GM20000 (cell line): ENCODE measurements at places on chromosomes 3 and 15.
A peak's percentile ranks its signal among the peaks of the same experiment; 100 is the strongest.

DNA sequence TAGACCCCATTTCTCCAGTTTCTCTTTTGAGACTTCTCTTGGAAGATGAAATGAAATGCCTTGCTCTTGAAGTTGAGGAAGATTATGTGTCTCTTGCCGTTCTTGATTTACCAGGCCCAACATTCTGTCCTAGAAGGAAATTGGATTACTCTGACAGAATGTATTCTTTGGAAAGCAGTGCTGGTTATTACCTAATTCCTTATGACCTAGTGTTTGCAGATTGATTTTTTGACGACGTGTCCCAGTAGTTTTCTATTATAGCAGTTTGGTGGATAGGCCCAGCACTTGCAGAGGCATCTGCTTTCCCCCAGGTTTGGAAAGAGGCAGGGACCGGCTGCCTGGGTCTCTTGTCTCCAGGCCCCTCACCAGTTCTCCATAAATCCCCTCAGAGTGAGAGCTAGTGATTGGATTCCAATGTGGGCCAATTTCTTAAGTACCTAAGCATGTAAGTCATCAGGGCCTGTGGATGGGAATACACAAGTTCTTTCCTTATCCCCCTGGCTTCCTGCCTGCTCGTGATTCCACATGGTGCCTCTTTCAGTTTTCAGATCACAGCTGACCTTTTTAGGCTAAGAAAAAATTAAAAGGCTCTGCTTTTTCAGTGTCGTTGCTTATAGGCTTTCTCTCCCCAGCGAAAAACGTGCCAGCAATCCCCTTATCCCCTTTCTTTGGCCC lies 50.2 kb downstream of the EPHB3 start:
- DNase-seq = no peak

DNA sequence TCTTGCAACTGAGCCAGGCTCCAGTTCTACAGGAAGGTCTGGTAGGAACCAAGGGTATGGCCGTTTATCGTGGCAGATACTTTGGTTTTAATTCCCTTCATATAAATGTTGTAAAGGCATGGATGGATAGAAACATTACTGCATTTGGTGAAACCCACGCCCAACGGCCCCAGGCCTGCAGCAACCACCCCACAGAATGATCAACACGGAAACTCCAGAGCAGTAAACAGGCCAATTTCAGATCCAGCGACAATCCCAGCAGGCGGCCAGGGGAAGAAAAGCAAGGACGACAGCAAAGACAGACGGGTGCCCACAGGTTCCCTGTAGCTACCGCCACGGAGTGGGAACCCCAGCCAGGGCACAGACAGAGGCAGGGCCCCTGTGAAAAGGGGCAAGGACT lies 32.6 kb upstream of the PCSK6 start:
- no peak for DNase-seq

- DNase-seq = no peak
Observed at GRCh38 chr15:90174140-90174875, 26.8 kb upstream of the SEMA4B start.

DNA sequence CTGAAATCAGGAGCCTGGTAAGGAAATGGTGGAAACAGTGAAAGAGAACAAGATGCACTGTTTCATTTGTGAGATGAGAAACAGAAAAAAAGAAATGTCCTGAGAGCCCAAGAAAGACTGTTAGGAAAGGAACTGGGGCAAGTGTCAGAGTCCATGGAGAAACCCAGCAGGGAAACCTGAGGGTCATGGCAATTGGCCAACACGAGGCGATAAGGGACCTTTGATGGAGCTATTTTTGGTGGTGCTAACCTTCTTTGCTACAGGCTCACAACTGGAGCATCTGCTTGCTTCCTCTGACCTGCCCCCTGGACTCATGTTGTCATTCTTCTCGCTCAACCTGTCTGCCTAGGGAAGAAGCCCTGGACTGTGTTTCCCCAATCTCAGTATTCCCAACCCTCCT lies 4.2 kb upstream of the TMEM41A start:
- no peak for DNase-seq

DNA sequence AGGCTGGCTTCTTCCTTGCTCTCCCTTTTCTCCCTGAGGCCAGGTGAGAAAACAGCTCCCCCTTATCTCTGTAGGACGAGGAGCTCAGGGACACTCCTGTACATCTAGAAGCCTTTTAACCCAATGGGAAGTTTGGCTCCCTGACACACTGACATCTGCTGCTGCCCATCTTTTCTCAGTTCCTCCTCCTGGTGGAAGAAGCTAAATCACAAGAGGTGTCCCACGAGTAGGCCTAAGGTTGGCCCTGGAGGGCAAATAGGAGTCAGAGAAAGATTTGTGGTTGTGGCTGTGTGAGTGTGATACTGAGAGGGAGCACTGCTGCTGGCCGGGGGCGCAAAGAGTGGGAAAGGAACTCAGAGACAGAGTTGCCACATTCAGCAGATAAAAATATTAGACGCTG lies 49.5 kb downstream of the ARHGAP31 start:
- DNase-seq = peak; percentile 37

GRCh38 chr3:193896419-193896818 lies 239.5 kb upstream of the HES1 start:
- no peak for DNase-seq

DNA sequence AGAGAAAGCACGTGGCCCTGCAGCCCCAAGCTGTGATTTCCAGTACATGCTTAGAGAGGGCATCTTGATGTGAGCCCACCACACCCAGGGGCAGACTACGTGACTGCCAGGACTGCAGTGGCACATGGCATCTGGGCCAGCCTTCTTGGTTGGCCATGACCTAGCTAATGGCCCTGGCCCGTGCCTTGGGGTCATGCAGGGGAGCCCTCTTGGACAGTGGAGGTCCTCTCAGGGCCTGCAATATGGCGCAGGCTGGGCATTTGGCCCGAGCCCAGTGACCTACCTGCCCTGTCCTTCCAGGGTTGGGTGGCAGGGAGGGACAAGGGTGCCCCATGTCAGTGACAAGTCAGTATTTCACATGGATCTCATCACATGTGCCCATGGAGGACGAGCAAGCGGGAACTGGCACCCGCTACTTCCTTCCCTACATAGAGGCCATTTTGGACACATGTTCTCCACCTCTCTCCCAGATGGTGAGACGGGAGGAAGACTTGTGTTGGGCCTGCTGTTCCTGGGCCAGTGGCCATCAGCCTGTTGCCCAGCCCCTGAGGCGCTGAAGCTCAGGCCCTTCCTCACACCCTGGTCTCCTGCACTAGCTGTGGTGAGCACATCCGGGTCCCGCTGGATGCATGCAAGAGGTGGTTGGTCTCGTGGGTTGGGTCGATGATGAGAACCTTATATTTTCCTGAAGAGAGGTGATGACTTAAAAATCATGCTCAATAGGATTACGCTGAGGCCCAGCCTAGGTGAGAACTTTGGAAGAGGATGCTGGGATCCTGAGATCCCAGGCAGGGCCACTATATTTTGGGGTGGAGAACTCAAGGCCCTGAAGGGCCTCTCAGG lies 195.6 kb downstream of the UBE3A start:
- no peak for DNase-seq

- no peak for DNase-seq
Observed at GRCh38 chr15:73584699-73585420, 48.3 kb downstream of the NPTN start.

DNA sequence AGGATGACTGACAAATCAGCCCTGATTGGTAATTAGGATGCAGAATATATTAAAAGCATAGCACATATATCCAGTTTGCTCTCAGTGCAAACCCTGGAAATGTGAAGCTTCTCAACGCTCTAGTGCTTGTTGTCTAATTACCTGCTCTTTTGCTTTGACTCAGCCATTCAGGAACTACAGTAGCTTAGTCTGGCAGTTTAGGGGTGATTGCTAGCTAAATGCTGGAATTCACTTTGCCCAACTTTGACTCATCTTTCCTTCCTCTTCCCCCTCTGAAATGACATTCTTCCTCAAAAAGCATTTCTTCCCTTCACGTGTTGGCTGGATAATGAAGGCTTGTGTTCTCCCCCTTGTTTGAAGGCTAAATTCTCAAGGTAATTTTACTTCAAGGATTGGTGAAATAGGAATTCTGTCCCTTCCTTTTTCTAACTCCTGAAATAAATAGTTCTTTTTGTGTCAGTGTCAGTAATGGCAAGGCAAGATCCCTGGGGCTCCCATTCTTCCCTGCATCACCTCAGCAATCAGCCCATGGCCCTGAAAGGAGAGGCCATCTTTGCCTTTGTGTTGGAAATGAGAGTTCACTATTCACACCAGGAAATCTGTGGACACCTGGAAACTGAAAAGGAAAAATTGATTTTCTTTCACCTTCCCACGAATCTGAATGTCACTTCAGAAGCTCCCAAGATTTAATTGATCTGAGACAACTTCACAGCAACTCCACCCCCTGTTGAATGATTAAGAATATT lies 103.6 kb downstream of the ECT2 start:
- DNase-seq = no peak

- DNase-seq = no peak
Observed at GRCh38 chr15:51335087-51335486, 3.3 kb downstream of the CYP19A1 start.

DNA sequence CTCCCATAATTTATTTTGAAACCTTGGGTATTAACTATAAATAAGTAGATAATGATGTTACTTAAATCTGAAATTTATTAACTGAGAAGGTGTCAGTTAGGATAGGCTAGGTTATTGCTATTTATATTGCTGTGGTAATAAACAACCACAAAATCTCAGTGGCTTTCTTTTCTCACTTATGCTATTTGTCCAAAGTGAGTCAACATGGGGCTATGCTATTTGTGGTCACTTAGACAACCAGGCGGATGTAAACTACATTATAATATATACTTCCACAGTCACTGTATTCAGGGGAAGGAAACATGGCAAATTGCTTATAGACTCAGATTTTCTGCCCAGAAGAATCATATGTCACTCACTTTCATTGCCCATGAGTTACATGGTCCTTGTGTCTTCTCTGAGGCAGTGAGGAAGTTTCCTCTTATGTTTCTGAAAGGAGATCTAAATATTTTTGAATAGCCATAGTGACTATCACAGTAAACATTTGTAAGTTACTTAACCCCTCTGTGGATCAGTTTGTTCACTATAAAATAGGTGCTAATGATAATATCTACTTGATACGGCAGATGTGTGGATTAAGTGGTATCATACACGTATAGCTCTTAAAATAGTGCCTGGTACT lies 19.8 kb downstream of the HMG20A start:
- no peak for DNase-seq
